PC-3 (cell line): ENCODE measurements at places on chromosomes 2 and 18. TPM values are rescaled to one million over a fixed set of nuclear protein-coding genes. Genes with fewer than 3 reads are reported as not detected.

- peak; percentile 22 for DNase-seq
These were observed 60.7 kb downstream of the SDC1 start for GRCh38 chr2:20164061-20164733.

DNA sequence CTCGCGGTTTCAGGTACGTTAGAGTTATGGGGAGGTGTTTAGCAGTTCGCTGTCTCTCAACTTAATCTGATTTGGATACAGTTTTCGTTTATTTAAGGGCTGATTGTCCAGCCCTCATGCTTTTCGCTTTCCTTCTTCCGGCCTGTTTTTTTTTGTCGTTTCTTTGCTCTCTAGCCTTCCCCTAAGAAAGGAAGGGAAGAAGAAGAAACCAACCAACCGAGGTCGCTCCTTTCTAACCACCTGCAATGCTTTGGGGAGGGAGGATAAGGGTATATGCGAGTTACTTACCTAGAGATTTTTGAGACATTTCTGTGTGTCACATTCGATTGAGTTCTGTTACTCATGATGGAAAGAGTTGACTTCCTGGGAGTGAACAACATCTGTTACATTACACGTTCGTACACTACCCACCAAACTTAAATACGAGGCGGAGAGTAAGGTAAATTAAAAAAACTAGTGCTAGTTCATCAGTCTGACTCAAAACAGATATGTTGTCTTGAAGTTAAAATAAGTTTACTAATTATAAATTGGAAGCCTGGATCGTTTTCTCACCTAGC, 918 bp downstream of the EIF5B start:
- peak; percentile 19 for DNase-seq

- no peak for DNase-seq
These were observed 14.4 kb downstream of the HYCC2 start for GRCh38 chr2:201057087-201057521.

DNA sequence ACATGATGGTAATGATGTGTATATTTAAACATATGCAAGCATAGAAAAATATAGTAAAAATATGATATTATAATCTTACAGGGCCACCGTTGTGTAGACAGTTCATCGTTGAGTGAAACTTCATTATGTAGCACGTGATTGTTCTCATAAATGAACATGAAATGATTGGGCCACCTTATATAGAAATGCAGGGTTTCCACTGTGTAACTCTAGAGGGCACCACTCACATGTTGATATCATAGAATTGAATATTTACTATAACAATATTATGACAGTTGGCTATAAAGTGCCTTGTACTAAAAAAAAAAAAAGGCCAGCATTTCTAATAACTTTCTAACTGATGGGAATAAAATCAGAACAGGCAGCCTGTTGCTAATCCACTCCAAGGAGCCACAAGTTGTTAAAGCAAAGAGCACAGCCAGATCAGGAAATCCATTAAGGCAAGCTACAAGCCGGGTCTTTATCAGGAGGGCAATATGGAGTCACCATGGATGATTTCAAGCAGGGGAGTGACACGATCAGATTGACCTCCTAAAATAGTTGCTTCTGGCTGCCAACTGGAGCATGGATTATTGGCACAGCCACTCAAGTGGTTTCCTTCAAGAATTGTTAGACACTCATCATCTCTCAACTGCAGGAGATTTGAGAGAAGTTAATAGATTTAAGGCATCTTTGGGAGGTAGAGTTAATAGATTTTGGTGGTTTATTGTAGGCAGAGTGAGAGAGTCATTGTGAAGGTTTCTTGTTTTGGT, 16.7 kb downstream of the IL1F10 start:
- peak; percentile 60 for DNase-seq

- DNase-seq = peak; percentile 61
These were observed 59.4 kb upstream of the RAPH1 start for GRCh38 chr2:203594541-203594940.

- DNase-seq = peak; percentile 48
These were observed 180.5 kb downstream of the VWC2L start for GRCh38 chr2:214591366-214591765.

GRCh38 chr2:15986068-15986560, 45.8 kb downstream of the MYCN start:
- no peak for DNase-seq

DNA sequence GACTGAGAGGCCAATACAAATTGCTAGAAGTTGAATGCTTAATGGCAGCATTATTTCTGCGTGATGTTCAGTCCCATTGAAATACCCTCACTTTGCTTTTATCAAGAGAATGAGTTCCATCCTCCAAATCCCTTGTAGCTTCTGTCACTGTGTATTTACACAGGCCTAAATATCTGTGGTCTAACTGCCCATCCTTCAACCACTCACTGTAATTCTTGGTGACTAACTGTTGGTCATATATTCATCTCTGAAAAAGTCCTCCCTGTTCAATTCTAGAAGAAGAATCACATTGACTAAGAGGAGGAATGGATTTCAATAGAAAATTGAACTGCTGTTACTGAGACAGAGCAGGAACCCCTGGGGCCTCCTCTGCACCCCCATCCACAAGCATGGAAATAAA, 74.2 kb upstream of the L3MBTL4 start:
- peak; percentile 71 for DNase-seq

- no peak for DNase-seq
These were observed 617.6 kb downstream of the CPS1 start for GRCh38 chr2:211174021-211174420.

DNA sequence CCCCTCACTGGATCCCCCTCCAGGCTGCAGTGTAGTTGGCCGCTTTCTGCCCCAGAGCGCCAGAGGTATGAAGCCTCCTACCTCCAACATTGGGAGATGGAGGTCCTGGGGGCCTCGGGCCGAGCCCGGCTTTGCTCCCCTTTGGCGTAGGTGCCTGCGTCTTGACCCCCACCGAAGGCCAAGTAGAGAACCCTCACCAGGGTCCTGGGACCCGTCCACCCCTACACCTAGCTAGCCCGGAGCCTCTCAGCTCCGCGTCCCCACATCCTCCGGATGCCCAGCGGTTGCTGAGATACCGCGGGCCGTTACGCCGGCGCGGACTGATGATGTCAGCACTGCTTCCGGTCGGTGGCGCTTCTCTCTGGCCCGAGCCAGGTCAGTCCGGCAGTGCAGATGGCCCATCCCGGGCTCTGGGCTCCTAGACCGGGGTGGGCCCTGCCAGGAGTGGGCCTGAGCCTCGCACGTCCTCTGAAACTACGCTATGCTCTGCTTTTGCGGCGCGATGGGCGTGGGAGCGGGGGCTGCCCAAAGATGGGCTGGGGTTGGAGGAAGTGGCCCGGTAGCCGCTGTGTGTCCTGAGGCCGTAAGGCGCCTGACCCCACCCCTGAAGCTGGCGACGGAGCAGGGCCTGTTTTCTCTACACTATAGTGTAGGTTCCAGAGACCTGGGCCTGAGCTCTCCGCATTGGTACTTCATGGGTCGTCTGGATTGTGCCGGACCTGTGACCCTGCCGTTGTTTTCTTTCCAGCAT, at the start of the genes GLB1L and STK16:
TSS of gene GLB1L (minus strand) at position 297 of the 751 bp plus-strand sequence. CDS start 1,871 bp downstream, outside the sequence.
TSS of gene STK16 (plus strand) at position 332 of the 751 bp plus-strand sequence. CDS start 521 bp downstream, outside the sequence.
- peak; percentile 93 for DNase-seq

DNA sequence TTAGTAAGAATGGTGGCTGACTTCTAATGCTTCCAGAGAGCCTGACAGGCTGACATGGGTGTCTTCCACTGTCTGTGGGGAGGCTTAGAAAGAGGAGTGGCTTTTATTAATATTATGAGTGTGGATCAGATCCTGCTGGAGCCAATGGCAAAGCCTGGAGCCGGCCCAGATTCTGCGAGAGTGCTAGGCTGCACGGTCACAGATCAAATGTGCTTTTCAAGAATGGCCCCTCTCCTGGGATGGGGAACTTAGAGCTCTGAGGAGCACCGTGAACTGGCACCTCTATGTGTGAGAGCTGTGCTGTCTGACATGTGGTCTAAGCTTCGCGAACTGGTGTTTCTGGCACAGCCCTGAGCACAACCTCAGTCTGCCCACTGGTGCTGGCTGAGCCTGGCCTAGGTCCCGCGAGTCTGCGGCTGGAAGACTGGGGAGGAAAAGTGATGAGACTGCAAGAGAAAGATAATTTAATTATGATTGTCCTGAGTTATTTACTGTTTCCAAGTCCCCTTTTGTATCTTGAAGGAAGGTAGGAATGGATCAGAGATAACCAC, 70.4 kb downstream of the ASAP2 start:
- DNase-seq = no peak

GRCh38 chr18:79684283-79684631, 4.7 kb downstream of the CTDP1 start:
- no peak for DNase-seq

DNA sequence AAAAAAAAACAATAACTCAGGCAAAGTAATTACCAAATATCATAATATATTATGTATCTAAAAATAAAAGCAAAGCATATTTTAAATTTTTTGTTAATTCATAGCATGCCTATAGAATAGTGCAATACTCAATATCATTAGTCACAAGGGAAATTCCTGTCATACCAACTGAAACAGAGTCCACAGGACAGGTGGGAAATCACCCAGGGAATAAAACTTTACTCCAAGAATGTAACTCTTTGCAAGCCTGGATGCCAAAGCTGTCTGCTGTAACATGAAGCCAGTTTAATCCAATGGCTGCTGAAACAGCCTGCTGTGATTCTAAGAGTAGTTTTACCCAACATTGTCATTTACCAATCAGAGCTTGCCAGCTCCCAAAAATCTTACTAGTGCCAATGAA, 40.0 kb upstream of the SULT1C3 start:
- peak; percentile 60 for DNase-seq

- DNase-seq = no peak
These were observed 125.6 kb upstream of the CCDC150 start for GRCh38 chr2:196513796-196514526.

GRCh38 chr2:96823198-96823597, 7.1 kb downstream of the CNNM3 start:
- no peak for DNase-seq

DNA sequence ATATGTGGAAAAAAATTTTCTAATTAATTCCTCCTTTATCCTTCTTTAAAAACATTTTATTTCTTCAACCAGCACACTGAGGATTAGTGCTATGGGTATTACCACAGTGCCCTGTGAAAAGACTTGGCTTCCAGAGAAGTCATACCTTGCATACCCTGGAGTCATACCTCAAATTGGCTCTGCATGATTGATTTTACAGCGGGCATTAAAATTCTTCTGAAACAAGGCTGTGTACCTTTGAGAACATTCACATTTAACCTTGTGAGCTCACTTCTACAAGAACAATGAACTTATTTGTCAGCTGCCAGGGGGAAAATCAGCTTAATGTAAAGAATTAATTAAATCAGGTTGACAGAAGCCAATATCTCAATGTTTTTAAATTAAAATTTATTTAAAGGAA, 44.6 kb downstream of the SLC35F5 start:
- DNase-seq = peak; percentile 40

GRCh38 chr18:72652990-72653593, 109.0 kb upstream of the CBLN2 start:
- peak; percentile 65 for DNase-seq

- DNase-seq = peak; percentile 85
These were observed 17.7 kb downstream of the CNDP1 start for GRCh38 chr18:74551936-74552555.

DNA sequence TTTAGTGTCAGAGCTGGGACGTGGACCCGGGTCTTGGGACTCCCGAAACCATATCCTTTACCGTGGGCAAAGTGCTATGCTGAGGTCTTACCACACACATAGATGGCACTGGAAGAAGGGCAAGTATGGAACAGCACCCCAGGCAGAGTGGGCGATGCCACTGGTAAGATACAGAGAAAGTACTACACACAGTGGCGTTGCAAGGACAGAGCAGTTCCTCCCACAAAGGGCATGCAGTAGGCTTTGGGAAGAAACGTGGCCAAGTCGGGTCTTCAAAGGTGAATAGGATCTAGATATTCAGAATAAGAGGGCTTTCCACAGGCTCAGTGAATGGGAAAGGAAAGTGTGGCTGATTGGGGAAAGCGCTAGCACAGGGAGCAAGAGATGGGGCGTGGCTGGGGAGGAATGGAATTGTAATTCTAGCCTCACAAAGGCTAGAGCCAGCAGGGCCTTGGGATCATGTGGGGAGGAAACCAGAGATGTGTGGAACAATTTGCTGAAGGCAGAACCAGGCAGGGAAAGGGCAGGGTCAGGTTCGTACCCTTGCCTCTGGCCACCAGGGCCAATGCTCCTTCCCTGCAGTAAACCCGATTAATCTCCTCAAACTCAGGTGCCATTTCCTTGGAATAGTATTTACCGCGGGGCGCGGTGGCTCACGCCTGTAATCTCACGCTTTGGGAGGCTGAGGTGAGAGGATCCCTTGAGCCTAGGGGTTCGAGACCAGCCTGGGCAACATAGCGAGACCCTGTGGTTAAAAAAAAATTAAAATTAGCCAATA, 36.0 kb downstream of the PCBP1 start:
- DNase-seq = peak; percentile 34

- no peak for DNase-seq
These were observed 8.9 kb downstream of the ASPRV1 start for GRCh38 chr2:69952336-69953115.

DNA sequence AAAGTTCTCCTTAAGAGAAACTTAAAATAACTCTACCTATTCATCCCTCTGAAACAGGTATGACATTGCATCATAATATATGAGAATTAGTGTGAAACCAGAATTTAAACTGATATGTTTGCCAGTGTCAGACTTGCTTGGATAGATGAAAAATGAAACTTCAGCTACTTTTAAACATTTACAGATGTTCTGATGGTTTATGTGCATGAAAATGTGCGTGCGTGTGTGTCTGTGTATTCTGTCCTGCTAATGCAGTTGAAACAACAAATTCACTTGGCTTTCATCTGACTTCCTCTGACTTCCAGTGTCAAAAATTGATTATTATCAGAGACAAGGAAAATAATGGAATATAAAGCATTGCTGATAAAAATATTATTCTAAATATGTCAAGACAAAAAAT, 719.4 kb downstream of the LRP1B start:
- no peak for DNase-seq

DNA sequence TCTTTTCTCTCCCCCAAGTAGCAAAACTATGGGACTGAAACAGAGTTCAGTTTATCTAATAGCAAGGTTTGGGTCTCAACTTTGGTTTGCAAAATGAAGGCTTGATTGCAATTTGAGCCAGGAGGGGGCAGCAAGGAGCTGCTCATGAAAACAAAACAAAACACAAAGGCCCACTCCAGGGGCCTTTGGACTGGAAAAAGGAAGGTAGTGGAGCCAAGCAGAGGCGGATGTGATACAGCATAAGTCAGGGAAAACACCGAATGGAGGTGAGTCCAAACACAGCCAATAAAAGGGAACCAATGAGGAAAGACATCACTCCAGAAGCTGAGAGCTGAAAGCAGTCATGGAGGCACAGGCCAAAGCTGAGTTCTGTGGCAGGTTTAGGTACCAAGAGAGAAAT, 799.7 kb upstream of the ACVR2A start:
- DNase-seq = peak; percentile 79

- no peak for DNase-seq
These were observed 178.1 kb downstream of the DCC start for GRCh38 chr18:52518086-52518485.

KCNG2 gene
- not detected in 2 replicates for total RNA-seq

DCDC2C gene
- total RNA-seq = not detected in 2 replicates

CEBPZOS gene
- total RNA-seq = 30.8 and 43.8 TPM in 2 replicates

TLX2 gene
- 3.1 and 3.4 TPM in 2 replicates for total RNA-seq

BCL11A gene
- total RNA-seq = 3.1 and 4.6 TPM in 2 replicates

EVA1A gene
- total RNA-seq = 48.9 and 70.8 TPM in 2 replicates

ERBB4 gene
- under 0.01 TPM in 1 of 2 replicates, not detected in the other for total RNA-seq

DCAF17 gene
- total RNA-seq = 7.4 and 11.1 TPM in 2 replicates

TTL gene
- total RNA-seq = 31.4 and 33.5 TPM in 2 replicates
